NCI-H2171 treated with DMSO at 0.1 percent for 48 hours (cell line): ENCODE measurements at places on chromosomes 12 and 14.

DNA sequence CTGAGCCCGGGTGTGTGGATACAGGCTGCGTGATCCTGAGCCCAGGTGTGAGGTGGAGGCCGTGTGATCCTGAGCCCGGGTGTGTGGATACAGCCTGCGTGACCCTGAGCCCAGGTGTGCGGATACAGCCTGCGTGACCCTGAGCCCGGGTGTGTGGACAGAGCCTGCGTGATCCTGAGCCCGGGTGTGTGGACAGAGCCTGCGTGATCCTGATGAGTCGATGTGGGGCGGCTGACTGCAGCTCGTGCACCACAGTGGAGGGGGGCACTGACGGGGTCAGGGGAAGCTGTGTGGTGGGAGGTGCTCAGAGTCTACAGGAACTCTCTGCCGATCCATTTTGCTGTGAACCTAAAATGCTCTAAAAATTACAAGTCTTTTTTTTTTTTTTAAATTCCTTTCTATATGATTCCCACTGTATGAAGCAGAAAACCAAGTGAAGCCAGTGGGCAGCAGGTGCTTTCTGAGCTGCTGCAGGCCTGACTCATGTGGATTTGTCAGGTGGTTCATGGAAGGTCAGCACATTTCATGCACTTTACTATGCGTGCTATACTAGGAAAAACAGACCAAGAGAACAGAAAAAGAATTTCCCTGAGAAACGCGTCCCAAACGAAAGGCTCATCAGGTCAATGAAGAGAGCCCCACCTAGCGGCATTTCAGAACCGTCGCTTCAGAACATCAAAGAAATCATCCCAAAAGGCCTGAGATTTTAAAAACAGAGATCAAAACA lies 19.3 kb downstream of the BRF1 start:
- DNase-seq: peak; percentile 67

DNA sequence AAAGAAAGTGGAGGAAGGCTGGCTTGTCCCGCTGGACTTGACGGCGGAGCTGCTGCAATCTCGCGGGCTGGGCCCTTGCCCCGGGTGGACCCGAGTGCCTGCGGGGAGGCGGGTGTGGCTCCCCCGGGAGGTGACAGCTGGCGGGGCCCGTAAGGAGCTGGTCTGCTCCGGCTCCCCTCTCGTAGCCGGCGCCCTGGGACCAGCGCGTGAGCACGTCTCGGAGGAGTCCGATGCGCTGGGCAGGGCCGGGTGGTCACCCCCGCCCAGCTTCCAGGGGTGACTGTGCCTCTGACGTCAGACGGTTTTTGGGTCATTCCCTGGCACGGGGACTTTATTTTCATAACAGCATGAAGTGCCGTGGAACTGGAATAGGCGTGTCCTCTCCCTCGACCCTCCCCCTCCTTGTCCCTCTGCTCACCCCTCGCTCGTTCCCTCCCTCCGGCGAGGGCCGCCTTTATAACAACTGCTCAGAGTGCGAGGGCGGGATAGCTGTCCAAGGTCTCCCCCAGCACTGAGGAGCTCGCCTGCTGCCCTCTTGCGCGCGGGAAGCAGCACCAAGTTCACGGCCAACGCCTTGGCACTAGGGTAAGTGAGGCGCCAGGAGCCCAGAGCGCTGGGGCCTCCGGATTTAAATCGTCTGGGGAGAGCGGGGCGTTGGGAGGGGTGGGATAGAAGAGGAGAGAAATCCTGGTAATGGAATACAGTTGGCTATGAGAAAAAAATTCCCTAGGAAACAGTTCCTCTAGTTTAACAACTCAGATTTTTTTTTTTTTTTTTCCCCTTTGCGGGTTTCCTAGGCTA lies at the start of gene GPRC5A:
TSS of gene GPRC5A (plus strand) at position 483 of the 801 bp plus-strand sequence. CDS start 16,688 bp downstream, outside the sequence.
- DNase-seq: peak; percentile 28

GRCh38 chr12:56769868-56770267 lies 6.7 kb downstream of the HSD17B6 start:
- DNase-seq: no peak

DNA sequence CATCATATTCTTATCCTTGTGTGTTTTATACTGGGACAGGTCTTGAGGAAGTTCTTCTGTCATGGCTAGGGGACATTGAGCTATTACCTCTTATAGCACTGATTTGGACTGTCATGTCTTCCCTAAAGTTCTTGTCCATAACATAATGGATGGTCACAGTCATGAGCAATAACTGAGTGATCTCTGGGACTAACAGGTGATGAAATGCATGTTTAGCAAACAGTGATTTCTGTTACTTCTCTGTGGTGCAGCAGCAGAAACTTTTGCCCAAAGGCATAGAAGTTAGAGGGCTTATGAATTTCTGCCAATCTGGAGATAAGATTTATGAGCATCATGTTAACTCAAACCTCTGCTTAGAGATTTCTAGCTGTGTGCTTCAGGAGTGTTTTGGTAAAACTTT lies 5.9 kb downstream of the ADIPOR2 start:
- DNase-seq: no peak

DNA sequence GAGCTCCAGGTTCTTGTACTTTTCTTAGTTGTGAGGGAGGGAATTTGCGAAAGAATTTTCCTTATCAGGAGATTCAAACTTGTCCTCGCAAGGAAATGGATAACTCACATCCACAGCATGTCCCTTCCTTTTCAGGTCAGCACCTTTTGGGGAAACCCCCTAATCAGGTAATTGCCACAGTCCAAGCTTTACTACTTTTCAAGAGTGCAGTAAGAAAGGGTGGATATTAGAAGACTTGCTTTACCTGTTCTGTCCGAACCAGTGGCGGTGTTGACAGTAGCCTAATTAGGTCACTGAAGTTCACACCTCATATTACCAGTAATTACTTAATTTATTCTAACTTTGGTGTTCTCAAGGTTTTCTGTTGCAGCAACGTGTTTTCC lies 6.7 kb upstream of the C12orf50 start:
- no peak for DNase-seq

GRCh38 chr14:99230208-99231151 lies 41.5 kb downstream of the BCL11B start:
- DNase-seq: no peak

- no peak for DNase-seq
Measured at GRCh38 chr12:63888908-63889635, 44.6 kb downstream of the SRGAP1 start.

DNA sequence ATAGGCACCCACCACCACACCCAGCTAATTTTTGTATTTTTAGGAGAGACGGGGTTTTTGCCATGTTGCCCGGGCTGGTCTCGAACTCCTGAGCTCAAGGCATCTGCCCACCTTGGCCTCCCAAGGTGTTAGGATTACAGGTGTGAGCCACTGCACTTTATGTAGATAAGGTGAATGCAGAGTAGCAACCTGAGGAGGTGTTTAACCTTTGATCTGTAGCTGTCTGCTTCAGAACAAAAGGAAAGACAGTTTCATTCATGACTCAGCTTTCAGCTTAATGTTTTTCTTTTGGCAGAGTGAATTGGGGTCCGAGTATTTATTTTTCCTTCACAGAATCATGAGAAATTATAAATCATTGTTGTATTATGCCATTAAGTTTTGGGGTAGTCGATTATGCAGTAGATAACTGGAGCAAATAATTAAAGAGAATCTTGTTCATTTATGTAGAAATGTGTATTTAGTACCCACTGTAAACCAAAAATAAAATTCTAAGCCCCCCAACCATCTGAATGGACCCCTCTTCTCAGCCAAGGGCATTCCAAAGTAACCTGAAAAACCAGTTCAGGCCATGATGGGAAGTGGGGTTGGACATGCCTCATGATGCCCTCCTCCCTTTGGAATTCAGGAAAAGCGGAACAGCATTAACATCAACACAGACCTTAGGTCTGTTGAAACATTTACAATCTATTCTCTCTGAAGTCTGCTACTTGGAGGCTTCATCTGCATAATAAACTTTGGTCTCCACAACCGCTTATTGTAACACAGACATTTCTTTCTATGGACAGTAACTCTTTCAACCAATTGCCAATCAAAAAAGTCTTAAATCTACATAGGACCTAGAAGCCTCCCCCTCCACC lies 10.7 kb upstream of the STX2 start:
- no peak for DNase-seq

DNA sequence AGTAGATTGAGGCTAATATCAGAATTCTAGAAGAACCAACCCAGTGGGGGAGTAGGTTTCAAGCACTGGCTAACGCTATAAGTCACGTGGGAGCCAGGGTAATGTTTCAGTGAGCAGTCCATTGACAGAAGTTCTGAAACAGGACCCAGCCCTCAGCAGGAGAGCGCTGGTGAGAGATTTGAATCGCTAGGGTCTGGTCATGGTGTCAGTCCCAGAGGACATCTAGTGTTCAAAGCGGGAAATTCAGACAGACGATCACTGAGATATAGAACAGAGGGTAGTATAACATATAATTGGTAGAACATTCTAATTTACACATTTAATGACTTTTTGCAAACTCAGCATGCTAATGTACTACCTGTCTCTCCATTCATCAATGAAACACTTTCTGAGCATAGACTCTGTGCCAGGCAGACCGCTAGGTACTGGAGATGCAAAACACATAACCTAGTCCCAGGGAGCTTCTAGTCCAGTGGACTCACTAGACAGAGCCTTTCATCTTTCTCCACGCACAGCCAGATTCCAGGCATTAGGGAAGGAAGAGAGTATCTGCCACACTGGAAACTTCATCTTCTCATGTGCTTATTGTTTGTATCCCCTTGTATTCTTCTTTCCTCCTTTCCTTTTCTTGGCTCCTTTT lies 35.4 kb upstream of the RNASE3 start:
- DNase-seq: peak; percentile 31

DNA sequence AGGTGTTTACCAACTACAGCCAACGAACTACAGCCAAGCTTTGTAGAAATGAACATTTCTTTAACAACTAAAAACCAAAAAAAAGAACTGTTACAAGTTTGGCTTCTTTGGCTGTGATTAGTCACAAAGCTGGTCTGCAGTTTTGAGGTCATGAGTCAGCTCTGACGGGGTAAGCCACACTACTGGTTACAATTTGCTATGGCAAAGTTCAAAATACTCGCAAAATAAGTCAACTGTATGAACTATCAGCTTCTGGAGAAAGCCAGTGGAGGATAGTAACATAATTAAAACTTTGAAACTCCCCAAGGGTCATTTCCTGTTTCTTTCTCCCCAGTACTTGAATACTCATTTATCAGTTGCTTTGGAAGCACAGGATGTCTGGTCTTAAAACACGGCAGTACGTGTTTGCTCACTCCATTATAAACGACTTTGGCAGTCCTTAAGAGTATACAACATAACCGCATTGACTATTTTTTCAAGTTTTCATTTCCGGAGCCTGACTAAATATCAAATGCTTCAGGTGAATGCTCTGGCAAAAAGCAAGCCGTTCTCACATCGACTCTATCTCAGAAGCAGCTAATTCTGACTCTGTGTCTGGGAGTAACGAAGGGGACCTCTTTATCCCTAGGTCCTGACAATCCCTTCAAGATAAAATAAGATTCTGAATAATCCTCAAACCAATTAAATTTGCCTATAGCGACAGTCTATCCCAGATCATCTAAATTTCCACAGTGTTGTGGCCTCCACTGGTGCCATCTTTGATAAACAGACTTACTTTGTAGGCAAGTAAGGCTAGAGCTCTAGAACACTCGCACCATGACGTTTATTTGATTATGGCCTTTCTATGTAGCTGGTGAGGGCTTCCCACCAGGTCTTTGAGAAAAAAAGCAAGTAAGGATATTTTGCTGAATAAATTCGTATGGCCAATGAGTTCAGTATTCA lies 10.6 kb downstream of the PHLDA1 start:
- no peak for DNase-seq

- no peak for DNase-seq
Measured at GRCh38 chr12:14156606-14157005, 175.2 kb upstream of the GRIN2B start.

GRCh38 chr12:57099047-57099714 lies 10.3 kb downstream of the NAB2 start:
- DNase-seq: no peak

DNA sequence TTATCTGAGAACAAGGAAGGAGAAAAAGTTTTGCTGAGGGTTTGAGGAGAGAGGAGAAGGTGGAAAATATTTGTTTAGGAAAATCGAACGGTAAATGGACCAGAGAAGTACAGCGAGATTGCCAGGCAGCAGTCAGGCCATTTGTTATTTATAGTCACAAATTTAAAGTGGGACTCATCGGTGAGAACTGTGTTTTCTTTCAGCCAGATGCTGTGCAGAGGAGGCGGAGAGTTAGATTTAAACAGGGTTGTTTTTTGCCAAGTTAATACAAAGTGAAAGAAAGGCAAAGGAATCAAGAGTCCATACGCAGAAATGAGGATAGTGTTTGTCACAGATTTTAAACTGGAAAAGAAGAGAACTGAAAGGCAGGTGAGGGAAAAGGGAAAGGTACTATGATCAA lies 200.6 kb upstream of the CNOT2 start:
- no peak for DNase-seq

DNA sequence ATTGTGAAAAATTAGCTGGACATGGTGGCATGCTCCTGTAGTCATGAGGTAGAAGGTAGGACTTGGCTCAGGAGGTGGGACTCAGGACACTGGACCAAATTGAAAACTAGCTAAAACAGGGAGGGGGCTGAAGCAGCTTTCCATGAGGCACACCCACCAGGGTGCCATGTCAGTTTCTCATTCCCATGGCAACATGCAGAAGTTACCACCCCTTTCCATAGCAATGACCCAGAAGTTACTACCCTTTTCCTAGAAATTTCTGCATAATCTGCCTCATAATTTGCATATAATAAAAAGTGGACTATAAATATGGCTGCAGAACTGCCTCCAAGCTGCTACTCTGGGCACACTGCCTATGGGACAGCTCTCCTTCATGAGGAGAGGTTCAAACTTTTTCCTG lies 38.5 kb downstream of the ERO1A start:
- DNase-seq: no peak

DNA sequence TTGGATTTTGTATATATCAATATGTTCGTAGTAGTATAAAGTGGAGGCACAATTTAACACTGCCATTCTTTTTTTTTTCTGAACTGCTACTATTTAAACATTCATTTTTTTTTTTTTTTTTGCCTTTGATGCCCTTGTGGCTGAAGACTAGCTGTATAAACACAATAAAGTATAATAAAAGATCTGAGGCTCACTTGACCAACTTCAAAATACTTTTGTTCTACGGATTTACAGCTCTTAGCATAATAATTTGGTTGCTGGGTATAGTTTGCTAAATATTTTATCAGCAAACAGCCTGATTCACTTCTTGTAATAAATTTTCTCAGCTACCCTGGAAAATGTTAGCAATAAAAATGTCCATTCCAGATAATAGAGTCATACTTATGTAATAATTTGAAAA lies 128.3 kb downstream of the KCNC2 start:
- DNase-seq: no peak

DNA sequence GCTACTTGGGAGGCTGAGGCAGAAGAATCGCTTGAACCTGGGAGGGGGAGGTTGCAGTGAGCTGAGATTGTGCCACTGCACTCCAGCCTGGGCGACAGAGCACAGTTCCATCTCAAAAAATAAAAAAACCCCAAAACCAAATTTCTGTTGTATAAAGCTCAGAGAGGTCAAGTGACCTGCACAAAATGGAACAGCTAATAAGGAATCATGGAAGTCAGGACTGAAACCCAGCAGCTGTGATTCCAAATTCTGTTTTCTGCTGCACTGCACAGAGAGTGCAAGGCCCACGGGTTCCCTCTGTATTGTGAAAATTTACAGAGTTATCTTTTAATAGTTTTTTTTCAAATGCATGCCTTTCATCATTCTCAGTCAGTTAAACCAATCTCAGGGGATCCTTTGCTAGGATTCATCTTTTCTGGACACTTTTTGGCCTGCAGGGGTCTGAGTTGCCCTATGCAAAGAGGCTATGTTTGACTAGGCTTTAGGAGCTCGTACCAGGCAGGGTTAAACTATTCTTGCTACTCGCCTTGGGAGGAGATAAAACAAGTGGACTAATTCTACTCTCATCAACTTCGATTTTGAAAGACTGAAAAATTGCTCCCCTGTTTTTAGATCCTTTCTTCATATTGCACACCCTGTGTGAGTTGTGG lies 26.1 kb upstream of the AACS start:
- DNase-seq: no peak

- DNase-seq: no peak
Measured at GRCh38 chr12:82015623-82016347, 256.6 kb upstream of the PPFIA2 start.
